Midbrain (tissue), 1 donor: ENCODE measurements at places on chromosomes 3 and 15.
A peak's percentile ranks its signal among the peaks of the same experiment; 100 is the strongest.

DNA sequence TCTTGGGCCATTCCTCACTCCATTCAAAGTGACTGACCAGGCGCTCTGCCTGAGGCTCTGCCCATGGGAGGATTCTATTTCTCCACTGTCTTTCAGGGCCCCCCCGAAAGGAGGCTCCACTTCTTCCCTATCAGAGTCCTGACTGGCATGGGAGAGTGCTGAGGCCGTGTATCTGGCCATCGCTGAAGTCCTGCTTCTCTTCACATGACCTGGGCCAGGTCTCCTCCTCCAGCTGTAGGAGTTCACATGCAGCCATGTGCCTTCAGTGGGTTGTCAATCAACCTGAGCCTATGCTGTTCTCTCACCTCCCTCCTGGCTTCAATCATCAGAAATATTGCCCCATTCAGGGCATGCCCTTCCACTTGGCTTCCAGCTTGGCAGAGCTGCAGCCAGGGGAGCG lies 12.8 kb upstream of the APBA2 start:
- DNase-seq, result no peak

- no peak for DNase-seq
Measured at GRCh38 chr3:18403061-18403460, 22.1 kb downstream of the SATB1 start.

DNA sequence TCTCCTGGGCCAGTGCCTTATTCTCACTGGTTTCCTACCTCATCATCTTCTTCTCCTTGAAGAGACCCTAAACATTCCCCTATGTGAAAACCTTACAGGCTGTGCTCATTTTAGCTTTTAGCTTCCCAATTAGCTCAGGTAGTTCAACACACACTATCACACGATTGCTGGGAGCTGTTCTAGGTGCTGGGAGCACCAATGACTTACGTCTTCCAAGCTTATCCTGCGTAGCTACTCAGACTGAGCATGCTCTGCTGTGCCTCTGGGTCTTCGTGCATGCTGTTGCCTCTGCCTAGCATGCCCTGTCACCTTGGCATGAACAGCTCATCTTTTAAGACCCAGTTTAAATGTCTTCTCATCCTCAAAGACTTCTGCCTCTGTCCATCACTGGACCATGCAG lies 55.7 kb upstream of the APEH start:
- no peak for DNase-seq

GRCh38 chr3:171374661-171375285 lies 85.4 kb downstream of the TNIK start:
- no peak for DNase-seq

GRCh38 chr15:64720188-64720587 lies 55.2 kb downstream of the RBPMS2 start:
- DNase-seq, result no peak

- no peak for DNase-seq
Measured at GRCh38 chr3:147702509-147702908, 293.3 kb downstream of the ZIC1 start.

- no peak for DNase-seq
Measured at GRCh38 chr3:152843955-152844354, 9.0 kb downstream of the P2RY1 start.

DNA sequence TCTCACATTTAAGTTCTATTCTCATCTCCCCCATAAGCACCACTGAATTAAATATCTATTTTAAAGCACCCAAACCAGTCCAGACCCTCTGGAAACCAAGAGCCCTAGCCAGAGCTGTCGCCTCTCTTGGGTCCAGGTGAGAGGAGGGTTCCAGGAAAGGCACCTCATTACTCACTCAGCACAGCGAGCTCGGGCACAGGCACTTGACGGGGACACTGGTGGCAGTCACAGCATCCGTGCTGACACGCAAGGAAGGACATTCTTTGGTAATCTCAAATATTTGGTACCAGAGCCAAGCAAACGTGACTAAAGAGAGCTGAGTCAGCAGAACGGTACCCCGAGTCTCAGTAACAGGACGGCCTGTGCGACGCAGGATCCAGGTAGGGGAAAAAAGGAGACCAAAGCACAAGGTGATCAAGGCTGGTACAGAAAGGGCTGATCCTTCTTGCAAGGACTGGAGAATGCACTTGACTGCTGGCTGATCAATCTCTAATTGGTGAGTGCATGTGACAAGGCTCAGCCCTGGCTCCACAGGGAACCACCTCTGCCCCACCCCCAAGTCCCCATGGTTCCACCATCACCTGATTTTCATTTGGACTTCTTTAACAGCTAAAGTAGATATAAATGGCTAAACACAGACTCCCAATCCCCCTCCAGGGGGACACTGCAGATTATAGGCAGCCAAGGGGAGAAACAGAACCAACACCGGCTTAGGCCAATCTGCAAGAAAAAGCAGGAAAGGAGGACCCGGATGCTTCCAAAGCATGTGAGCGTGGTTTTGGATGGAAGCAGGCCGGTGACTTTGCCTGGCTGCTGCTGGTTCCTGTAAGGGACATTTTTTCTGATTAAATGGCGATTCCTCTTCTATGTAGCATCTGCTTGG lies 61.4 kb downstream of the CHCHD6 start:
- DNase-seq, result no peak

DNA sequence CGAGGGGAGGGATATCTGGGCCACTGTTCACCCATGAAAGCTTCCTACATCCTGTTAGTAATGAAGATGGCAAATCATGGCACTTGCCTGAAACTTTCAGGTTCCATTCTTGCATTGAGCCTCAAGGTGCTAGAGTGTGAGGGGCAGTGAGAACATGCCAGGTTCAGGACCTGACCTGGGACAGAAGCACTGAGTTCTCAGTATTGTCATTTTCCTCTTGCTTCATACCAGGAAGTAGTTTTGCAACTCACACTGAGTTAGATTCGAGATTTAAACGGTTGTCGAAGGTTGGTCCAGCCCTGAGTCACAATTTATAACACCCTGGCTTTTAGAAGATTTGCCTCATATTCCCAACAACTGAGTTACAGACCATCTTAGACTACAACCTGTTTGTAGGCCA lies 11.8 kb upstream of the MEIS2 start:
- DNase-seq, result no peak

GRCh38 chr15:96262549-96263489 lies 67.7 kb upstream of the NR2F2 start:
- DNase-seq, result no peak

GRCh38 chr15:31446546-31446945 lies 119.9 kb downstream of the KLF13 start:
- no peak for DNase-seq

- peak; percentile 91 for DNase-seq
Measured at GRCh38 chr3:116770815-116771450, 61.4 kb downstream of the TUSC7 start.

DNA sequence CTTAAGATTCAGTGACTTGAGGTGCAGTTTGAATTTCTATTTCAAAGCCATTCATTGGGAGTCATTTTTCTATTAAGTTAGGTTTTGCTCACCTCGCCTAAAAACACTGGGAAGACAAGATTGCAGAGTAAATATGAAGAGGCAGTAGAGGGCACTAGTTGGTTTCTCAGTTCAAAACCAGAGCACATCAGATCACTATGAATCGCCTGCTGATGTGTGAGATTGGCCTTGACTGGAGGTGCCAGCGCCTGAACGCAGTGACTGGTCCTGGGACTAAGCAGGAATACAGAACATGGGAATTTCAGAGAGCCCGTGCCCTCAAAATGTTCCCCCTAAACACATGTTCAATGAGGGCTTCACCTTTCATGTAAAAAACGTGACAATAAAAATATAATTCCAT lies 229.0 kb downstream of the ITPR1 start:
- peak; percentile 25 for DNase-seq

- no peak for DNase-seq
Measured at GRCh38 chr3:71858503-71859122, 73.7 kb upstream of the PROK2 start.

DNA sequence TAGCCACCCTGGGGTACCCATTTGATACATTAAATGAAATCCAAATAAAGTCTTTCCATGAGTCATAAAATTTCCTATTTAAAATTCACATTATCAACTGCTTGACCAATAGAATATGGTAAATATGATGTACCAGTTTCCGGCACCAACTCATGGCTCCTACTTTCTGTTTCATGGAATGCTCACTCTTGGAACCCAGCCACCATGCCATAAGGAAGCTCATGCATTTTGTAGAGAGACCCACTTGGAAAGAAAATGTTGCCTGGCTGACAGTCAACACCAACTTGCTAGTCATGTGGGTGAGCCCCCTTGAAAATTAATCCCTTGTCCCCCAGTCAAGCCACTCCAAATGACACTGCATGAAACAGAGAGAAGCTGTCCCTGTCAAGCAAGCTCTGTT lies 57.2 kb downstream of the WWTR1 start:
- DNase-seq, result no peak

- no peak for DNase-seq
Measured at GRCh38 chr3:167941234-167941995, 154.3 kb downstream of the GOLIM4 start.

- DNase-seq, result peak; percentile 58
Measured at GRCh38 chr3:183306798-183307671, 54.0 kb downstream of the B3GNT5 start.

DNA sequence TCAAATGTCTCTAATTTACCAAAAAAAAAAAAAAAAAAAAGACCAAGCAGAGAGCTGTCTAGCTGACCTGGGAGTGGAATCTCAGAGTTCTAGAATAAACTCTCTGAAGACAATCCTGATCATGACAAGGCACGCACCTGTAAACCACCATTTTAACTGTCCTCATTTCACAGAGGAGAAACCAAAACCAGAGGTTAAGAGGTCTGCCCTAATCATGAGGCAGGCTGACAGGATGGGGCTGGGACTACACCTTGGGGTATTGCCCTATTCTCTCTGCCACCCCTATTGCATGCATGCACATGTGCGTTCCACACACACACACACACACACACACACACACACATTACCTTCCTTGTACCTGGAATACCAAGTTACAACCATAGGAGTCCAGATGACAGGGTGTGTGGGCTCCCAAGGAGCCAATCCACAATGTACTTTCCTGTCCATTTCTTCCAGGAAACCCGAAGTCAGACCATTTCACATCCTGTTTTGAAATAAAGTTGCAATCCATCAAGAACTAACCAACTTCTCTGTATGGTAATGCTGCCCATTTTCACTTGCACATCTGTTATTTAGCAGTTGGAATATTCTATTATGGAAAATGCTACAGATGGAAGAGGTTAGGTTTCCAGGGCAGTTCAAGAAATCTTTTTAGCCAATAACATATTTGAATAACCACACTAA lies 34.6 kb downstream of the HSPBAP1 start:
- DNase-seq, result no peak

- DNase-seq, result no peak
Measured at GRCh38 chr3:42119561-42120355, 28.6 kb downstream of the TRAK1 start.

DNA sequence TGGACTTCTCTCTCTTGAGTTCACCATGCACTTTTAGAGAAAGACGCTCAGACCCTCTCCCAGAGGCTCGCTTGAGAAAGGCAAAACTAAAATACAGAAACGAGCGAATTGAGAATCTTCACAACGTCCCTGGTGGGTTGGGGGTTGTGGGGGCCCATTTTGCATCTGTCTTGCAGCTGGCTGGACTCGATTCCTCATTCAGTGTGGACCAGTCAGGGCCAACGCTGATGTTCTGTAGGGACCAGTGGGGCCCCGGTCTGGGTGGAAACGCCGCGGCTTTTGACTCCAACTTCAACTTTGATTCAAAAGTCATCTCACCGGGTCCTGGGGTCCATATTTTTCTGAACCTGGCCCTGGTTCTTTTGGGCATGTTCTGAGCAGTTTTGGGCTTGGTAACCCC lies 68.1 kb downstream of the SLC6A6 start:
- DNase-seq, result no peak

- peak; percentile 84 for DNase-seq
Measured at GRCh38 chr3:44584646-44585501, at the start of gene ZNF660. Gene ZNF660, plus strand, starts transcription at chr3:44584964. Its CDS starts 9,230 bp downstream, at chr3:44594194.

DNA sequence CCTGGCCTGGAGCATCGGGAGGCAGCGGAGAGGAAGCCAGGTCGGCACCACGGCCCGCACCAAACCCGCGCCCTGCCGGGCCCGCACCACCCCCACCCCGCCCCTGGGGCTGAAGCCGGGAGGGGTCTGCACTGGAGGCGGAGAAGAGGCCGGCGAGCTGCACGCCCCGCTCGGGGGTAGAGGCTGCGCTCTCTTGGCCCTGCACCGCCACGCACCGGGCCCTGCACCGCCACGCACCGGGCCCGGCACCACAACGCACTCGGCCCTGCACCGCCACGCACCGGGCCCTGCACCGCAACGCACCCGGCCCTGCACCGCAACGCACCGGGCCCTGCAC lies 41.4 kb downstream of the MUC20 start:
- no peak for DNase-seq

DNA sequence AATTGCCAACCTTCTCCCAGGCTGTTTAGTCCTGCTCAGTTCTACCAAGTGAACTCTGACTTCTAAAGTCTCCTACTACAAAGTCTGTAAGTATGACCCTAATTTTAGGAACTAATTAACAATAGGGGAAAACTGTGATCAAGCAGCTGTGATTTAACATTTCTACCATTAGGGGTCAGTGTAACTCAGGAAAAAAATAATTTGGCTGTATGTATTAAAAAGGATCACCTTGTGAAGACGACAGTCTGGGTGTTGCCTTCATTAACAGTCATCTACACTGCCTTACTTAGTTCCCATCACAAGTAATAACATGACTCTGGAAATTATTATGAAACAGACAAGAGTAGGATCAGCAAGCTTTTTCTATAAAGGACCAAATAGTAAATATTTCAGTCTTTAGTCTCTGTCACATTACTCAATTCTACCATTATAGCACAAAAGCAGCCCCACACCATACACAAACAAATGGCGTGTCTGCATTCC lies 4.2 kb upstream of the NPHP3 start:
- DNase-seq, result peak; percentile 63

- no peak for DNase-seq
Measured at GRCh38 chr3:52774901-52775864, 2.2 kb upstream of the ITIH1 start.

DNA sequence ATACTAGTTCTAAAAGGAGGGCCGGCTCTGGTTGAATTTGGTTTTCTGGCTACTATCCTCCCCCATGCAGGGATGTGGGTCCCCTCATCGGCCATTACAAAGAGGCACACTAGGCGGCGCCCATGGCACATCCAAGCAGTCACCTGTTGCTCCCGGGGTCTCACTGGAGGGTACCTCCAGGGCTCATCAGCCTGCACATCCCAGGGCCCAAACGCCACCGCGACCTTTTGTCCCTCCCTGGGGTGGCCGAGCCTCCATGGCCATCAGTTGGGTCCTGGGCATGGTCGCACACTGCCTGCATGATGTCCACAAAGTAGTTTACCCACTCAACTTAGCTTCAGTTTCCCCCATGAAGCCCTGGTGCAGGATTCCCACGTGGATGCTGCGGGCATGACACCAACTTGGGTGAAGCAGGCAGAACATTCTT lies 28.3 kb downstream of the IDH3A start:
- peak; percentile 50 for DNase-seq

GRCh38 chr3:4589475-4590097 lies 96.4 kb downstream of the ITPR1 start:
- DNase-seq, result no peak

- DNase-seq, result no peak
Measured at GRCh38 chr15:75033809-75034208, 10.4 kb downstream of the PPCDC start.

DNA sequence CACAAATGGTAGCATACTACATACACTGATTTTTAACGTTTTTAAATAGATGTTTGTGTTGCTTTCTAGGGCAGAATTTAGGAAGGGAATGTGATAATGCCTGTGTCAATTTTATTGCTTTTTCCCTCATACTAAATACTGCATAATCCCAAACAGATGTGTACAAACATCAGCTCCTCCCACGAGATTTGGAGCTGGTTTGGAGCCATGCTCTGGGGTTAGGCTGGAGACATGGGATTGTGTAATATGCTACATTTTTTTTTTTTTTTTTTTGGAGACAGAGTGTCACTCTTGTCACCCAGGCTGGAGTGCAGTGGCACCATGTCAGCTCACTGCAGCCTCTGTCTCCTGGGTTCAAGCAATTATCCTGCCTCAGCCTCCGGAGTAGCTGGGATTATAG lies 80.1 kb downstream of the EBLN2 start:
- DNase-seq, result no peak
